Stimulated activated CD4-positive, alpha-beta T cell treated with anti-CD3 and anti-CD28 coated beads, Interleukin-4, amount 100 ng/mL, for 4 hours (primary cell): ENCODE measurements at places on chromosomes 2 and 18.

DNA sequence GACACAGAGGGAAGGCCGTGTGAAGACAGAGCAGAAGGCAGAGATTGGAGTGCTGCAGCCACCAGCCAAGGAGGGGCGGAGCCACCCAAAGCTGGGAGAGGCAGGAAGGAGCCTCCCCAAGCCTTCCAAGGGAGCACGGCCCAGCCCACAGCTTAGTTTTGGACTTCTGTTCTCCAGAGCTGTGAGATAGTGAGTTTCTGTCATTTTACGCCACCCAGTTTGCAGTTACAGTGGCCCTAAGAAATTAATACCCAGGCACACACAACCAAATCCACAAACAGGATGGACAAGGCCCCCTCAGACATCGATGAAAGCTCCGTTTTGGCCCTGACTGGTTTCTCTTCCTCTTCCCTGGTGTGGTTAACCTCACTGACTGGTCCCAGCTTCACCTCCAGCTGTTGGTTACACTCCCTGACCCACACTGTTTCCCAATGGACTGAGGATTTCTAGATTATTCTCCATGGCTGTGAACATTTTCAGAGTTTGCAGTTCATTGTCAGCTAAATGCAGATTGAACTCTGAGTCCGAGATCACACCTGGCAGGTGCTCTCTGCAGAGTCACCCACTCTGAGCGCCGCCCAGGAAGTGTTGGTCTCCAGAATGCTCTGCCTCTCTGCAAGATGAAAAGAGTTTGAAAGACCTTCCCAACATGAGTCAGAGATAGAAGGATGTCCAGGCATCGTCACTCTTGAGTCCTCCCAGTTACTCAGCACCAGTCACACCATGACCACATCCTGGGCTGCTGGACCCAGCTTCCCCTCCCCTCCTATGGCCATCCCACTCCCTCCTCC is 100.2 kb downstream of the TWIST2 start:
- no peak for DNase-seq

DNA sequence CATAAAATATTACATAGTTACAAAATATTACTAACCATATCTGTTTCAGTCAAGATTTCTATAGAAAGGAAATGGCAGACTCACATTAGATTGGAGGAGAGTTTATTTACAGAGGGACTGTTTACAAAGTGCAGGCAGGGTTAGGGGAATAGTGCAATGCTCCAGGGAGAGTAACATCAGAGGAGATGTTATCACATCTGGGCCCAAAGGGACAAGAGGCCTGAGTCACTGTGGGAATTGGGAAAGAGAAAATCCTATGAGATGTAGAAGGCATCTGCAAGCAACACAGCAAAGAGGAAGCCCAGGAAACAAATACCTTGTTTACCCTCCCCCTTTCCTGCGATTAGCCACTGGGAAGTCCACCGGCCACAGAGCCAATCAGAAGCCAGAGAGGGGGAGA is 227.3 kb upstream of the TANK start:
- DNase-seq: no peak

DNA sequence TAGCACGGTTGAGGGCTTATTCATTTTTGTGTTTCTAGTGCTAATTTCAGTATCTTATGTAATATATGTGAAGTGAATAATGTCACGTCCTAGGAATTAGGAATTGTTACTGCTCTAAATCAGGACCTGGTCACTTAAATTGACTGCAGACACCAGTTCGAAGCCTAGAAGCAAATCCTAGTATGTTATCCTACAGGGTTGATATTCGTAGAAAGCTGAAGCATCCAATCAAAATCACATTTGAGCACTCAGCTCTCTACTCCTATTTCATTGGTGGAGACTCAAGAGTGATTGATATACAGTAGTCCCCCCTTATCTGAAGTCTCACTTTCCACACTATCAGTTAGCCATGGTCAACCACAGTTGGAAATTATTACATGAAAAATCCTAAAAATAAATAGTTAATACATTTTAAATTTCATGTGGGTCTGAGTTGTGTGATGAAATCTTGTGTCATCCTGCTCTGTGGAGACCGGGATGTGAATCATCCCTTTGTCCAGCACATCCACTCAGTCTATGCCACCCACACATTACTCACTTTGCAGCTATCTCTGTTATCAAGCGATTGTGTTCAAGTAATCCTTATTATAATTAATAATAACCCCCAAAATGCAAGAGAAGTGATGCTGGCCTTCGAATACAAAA is 35.2 kb upstream of the SCN9A start:
- DNase-seq: no peak

DNA sequence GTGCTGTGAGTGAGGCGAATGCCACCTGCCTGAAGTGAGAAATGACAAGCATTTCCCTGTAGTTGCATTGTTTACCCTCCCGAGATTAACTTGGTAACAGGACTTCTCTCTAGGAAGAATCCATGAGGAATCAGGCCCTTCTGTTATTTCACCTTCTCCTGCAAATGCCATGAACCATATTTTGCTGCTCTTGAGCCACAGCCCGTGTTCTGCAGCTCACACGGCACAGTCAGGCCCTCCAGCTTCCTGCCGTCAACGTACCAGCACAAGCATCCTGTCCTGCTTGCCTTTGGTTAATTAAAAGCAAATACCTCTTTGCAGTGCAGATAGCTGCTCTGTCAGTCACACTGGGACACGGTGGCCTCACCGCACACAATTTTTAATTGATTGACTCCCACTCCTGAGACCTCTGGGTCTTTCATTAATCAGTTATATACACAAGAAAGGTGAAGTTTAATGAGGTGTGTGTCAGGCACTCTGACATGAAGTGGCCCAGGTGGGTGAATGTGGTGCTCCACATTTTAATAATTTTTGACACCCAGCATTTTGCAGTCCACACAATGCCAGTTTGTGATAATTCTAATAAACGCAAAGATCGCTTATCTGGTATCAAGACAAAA is 95.3 kb upstream of the ASB18 start:
- no peak for DNase-seq

DNA sequence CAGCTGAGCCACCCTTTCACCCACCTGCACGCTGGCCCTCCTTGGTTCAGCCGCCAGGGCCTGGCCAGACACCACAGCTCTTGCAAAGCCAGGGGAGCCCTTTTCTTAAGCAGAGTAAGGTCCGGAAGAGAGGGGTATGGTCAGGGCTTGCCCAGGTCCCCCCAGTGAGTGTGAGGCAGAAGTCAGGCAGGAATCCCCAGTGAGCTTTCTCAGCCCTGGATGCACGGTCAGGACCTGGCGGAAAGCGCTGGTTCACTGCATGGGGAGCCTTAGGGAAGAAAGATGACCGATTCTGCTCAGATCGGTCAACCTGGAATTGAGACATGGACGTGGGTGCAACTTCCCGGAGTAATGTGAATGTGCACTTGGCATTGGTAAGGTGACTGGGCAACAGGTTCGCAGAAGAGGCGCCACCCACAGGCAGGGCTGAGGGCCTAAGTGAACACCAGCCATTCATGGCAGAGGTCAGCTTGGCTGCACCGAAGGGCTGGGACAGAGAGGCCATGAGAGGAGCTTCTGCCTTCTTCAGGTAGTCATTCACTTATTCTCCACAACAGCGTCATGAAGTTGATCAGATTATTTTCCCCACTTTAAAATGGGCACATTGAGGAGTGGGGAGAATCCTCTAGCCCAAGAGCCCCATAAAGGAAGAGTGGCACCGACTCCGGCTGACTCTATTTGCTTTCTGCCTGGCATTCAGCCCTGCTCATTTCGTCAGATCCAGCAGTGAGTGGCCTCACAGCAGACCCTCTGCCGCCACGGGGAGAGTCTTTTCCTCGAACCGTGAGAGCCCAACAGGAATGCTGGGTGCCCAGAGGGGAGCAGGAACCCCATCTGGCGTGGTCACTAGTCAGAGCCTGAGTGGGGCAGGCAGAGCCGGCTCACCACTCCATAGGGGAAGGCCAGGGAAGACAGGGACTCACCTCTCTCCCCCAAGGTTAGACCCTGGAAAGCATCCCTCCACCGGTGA is 35.8 kb downstream of the SCTR start:
- DNase-seq: no peak

- DNase-seq: no peak
Observed at GRCh38 chr2:141020346-141020745, 1110.5 kb downstream of the LRP1B start.

GRCh38 chr2:127660291-127660578 is 14.3 kb downstream of the GPR17 start:
- DNase-seq: no peak

DNA sequence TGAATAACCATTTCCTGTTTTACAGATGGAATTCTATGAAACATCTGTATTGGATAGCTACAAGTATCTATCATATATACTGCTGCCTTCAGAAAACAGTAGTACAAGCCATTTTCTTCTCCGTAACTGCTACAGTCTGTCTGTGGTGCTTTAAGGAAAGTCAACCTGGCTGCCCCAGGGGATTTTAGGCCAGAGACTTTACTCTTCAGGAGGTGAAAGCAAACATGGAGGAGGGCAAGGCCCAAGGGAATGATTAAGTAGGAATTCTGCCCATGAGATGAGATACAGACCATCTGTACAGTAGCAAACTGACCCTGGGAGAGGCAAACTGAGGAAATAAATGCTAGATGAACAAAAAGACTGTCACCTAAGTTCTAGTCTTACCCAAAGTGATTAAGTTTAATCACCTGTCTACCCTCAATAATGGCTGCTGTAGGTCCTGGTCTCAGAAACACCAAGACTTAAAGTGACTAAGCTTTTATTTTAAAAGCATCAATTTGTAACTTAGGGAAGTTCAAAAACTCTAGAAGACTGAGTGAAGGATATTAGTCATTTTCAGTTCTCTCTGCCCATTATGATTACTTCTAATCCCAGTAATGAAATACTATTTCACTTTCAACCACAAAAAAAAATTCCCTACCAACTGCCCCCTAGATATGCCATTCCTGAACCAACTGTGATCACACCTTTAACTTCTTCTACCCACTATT is 14.8 kb downstream of the MBD2 start:
- DNase-seq: no peak

- DNase-seq: no peak
Observed at GRCh38 chr18:40867459-40867858, 1087.6 kb upstream of the PIK3C3 start.

DNA sequence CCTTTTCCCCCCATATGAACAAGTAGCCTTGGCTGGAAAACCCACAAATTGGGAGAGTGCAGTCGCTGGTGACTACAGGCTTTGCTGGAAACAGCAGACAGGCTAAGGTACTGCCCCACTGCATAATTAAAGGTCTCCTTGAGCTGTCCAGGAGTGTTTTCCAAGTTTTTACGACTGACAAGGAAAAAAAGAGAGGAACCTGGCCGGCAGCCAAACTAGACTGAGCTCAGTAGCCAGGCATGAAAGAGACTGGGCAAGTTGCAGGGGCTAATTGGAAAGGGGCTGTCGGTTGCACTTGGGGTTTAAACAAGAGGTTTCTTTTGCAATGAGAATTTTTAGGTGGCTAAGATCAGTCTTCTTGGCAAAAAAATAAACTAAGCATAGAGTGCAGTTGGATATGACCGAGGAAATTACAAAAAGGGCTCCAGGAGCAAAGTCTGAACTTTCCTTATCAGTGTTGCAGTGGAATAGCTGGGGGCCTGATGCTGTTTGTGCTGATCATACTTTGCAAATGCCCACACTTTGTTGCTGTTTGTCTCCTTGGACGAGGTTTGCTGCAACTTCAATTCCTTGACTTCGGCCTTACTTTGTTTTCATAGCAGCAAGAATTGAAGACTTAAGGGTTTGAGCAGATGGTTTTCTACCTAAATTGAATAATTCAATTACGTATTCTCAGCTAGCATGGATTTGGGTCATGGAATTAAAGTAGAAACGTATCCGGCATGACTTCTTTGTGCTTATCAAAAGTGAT is 2.1 kb downstream of the GULP1 start:
- no peak for DNase-seq

- no peak for DNase-seq
Observed at GRCh38 chr2:127649100-127649611, 3.2 kb downstream of the GPR17 start.

DNA sequence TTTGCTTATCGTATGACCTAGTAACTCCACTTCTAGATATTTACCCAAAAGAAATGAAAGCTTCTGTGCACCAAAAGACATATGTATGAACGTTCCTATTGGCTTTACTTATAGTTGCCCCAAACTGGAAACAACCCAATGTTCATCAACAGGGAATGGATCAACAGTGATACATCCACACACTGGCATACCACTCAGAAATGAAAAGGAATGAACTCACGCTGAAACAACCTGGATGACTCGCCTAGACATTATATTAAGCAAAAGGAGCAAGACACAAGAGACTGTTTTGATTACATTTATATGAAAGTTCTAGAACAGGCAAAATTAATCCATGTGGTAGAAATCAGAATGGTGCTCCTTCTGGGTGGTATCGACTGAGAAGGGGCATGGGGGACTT is 18.9 kb downstream of the ADRA2B start:
- DNase-seq: no peak

DNA sequence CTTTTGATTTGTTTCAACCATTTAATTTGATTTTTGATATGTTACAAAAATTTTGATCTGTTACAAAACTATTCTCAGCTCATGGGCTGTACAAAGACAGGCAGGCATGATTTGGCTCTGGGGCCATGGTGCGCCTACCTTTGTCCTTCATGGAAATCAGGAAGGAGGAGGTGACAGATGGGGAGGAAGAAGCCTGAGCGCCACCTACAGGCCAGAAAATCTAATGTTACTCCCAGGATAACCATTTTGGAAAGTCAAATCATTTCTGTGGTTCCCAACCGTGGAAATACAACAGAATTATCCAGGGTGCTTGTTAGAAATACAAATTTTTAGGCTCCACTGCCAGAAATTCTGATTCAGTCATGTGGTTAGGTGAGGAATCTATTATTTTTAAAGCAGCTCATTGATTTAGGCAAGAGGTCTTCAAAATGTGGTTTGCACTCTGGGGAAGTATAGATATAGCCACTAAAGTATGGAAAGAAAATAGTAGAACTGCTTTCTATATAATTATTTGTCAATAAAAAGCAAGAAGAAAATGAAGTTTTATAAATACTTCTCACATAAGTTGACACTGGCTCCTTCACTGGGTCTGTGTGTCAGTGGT is 93.9 kb downstream of the EVA1A start:
- DNase-seq: no peak

- no peak for DNase-seq
Observed at GRCh38 chr2:4551691-4552474, 848.5 kb downstream of the DCDC2C start.

DNA sequence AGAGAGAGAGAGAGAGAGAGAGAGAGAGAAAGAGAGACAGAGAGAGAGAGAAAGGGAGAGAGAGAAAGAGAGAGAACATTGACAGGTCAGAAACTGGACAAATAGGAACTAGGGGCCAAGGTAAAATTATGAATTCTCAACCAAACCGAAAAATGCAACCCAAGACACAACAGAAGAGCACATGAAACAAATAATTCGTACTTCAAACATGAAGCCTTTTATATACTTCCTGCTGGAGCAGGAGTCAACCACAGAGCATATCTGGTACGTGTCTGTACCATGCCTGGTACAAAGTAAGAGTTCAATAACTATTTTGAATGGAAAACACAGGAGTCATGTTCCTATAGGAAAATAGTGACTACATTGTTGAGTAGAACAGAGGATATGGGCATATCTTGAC is 6.5 kb upstream of the VPS54 start:
- no peak for DNase-seq

- no peak for DNase-seq
Observed at GRCh38 chr2:110107092-110108079, 8.2 kb downstream of the MALL start.

GRCh38 chr2:44936275-44936674 is 5.2 kb upstream of the SIX3 start:
- no peak for DNase-seq
